Renal pelvis (tissue), 12 donors: ENCODE measurements at places on chromosomes 12 and 14. TPM values are rescaled to one million over a fixed set of nuclear protein-coding genes. Genes with fewer than 3 reads are reported as not detected.

Gene KRT82
- polyA plus RNA-seq, result not detected

Gene SMAGP
- 19.2 TPM for polyA plus RNA-seq

Gene TMTC1
- 20.4 TPM for polyA plus RNA-seq

GRCh38 chr12:49871263-49871561 is 28.3 kb upstream of the BCDIN3D start:
- no peak for DNase-seq

GRCh38 chr12:45880533-45880932 is 109.8 kb downstream of the SCAF11 start:
- no peak for DNase-seq

GRCh38 chr14:68817506-68818212 is 24.8 kb upstream of the ZFP36L1 start:
- DNase-seq, result no peak

- DNase-seq, result no peak
These were observed 11.6 kb downstream of the WNT5B start for GRCh38 chr12:1640328-1641234.

DNA sequence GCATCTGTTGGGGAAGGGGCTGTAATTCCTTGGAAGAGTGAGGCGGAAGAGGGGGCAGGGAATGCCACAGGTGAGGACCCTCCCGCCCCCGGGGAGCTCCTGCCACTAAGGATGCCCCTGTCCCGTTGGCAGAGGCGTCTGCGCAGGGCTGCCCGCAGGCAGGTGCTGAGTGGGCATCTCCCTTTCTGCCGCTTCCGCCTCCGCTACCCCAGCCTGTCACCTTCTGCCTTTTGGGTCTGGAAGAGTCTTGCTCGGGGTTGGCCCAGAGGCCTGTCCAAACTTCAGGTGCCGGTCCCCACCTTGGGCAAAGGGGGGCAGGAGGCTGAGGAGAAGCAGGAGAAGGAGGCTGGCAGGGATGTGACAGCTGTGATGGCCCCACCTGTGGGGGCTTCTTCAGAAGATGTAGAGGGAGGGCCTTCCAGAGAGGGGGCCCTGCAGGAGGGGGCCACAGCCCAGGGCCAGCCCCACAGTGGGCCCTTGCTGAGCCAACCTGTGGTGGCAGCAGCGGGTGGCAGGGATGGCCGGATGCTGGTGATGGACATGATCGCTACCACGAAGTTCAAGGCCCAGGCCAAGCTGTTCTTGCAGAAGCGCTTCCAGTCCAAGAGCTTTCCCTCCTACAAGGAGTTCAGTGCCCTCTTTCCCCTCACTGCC is 10.0 kb downstream of the VRTN start:
- DNase-seq, result no peak

- no peak for DNase-seq
These were observed 118.8 kb upstream of the DIO3 start for GRCh38 chr14:101442451-101442850.

GRCh38 chr12:131153956-131154355 is 200.2 kb downstream of the ADGRD1 start:
- DNase-seq, result no peak

DNA sequence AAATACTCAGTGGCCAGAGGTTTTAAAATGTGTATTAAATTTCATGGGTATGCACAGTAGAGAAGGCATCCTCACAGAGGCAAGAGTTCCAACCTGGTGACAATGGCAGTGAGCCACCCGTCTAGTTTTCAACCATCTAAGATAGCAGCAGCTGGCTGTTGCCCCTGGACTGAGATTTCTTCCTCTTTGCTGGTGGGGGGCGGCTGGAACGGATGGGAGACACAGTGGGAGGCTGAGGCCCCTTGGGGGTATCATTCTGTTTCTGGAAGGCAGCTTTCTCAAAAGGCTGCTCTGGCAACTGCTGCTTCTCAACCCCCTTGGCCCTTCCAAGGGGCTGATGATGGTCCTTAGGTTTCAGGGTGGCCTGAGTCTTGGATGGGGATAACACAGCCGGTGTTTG is 1.0 kb upstream of the IFFO1 start:
- no peak for DNase-seq

DNA sequence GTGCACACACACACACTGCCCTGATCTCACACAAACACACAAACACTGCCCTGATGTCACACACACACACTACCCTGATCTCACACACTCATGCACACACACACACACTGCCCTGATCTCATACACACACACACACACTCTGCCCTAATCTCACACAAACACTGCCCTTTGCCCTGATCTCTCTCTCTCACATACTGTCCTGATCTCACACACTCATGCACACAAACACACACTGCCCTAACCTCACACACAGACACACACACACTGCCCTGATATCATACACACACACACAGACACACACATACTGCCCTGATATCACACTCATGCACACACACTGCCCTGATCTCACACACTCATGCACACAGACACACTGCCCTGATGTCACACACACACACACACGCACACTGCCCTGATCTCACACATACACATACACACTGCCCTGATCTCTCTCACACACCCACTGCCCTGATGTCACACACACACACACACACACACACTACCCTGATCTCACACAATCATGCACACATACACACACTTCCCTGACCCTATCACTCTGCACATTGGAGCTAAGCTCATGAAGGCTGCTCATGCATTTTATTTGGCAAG is 97.6 kb upstream of the DIO3 start:
- no peak for DNase-seq

DNA sequence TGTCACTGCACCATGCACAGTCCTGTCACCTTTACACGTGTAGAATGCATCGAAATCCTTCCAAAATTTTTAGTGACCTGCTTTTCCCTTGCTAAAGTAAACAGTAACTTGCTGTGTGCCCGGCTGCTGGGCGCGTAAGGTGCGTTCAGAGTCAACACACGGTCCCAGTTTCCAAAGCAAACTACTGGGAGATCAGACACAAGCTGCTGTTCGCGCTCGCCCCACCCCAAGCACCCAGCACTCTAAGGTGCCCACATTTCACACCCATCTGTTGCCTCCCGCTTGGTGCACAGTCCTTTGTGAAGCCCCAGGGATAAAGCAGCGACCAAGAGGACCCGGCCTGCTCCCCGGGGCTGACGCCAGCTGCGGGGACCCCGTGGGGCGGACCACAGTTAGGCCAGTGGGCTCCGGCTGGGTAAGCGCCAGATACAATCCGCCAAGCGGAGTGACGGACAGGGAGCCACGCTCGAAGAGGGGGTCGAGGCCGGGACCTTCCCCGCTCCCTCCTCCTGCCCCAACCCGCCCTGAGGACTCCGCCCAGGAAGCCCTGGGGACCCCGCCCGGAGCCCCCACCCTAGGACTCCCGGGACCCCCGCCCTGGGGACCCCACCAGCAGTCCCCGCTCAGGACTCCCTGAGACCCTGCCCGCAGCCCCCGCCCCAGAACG is 633 bp downstream of the STX2 start:
- DNase-seq, result no peak

GRCh38 chr14:103522649-103523574 is at the start of gene CKB:
CKB (minus strand) TSS chr14:103522830; CDS start chr14:103522493, 337 bp downstream.
- DNase-seq, result no peak

GRCh38 chr12:27437839-27438238 is 8.7 kb upstream of the SMCO2 start:
- no peak for DNase-seq

GRCh38 chr12:99393763-99394162 is 253.8 kb upstream of the GARIN6 start:
- DNase-seq, result no peak

- no peak for DNase-seq
These were observed 27.2 kb upstream of the NRXN3 start for GRCh38 chr14:78142998-78143397.
